ENCODE measurements at places on chromosomes 16 and 17.
A peak's percentile ranks its signal among the peaks of the same experiment; 100 is the strongest.

DNA sequence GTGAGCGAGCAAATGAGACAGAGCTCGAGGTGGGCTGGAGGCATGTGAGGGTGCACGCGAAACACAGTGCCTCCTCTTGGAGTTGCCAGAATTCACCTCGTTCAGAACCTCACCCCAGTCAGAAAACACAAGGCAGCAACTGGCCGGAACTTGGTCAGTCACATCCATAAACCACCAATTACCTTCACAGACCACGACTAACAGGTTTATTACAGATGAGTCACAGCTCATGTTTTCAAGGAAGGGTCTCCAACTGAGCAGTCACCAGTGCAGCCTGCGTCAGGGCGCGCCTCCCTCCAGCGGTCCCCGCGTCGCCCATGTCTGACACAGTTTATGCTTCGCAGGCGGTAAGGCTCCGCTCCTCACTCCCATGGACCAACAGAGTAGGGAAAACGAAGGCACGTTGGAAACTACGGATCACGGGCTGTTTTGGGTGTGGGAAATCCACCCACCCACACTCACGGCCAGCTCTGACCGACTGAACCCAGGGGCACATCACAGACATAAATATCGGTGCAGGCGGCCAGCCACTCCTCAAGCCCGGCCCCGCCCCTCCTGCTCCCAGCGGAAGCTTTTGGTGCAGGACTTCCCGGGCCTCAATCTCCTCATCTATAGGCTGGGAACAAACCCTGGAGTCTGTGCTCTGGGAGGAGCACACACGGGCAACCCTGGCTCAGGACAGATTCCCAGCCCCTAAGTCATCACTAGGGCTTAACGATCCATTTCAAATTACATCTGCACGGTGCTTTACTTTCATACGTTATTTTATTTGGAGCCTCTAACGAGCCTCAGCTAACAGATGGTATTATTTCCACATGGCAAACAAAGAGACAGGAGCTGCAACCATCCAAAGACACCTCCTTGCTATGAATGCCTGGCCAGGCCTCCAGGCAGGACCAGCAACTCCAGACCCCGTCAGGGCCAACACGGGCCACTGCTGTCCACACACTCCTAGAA, 126.3 kb downstream of the ZNF778 start:
- no peak for DNase-seq

GRCh38 chr16:68969338-68969737, 126.0 kb downstream of the TANGO6 start:
- no peak for DNase-seq

DNA sequence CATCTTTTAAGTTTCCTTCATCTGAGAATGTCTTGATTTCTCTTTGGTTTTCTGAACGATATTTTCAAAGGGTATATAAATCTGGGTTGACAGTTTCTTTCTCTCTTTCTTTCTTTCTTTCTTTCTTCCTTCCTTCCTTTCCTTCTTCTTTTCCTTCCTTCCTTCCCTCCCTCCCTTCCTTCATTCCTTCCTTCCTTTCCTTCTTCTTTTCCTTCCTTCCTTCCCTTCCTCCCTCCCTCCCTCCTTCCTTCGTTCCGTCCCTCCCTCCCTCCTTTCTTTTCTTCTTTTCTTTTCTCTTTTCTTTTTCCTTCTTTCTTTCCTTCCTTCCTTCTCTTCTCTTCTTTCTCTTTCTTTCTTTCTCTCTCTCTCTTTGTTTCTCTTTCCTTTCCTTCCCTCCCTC, 7.6 kb upstream of the KRT39 start:
- DNase-seq: no peak

GRCh38 chr17:60560860-60561257, 34.8 kb upstream of the APPBP2 start:
- no peak for DNase-seq

- DNase-seq: no peak
Measured at GRCh38 chr17:41026715-41027471, at the start of gene KRTAP1-5. Gene KRTAP1-5 (minus strand): TSS chr17:41027208. CDS start chr17:41027155, 53 bp downstream.

DNA sequence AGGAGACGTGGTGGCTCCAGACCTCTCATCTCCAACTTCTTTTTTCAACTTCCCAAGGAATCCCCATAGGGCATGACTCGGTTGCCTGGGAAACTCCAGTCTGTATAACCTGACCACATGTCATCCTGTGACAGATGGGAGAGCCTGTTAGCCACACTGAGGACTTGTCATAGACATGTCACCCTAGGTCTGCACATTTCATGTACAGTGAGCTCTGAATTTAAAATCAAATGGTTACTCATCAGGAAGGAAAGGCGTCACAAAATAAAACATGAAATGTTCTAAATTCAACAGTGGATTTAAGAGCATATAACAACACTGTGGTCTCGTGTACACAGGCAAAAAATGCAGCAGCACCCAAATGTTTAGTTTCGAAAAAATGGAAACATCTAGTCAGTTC, 22.2 kb upstream of the ADAMTS18 start:
- DNase-seq: no peak

DNA sequence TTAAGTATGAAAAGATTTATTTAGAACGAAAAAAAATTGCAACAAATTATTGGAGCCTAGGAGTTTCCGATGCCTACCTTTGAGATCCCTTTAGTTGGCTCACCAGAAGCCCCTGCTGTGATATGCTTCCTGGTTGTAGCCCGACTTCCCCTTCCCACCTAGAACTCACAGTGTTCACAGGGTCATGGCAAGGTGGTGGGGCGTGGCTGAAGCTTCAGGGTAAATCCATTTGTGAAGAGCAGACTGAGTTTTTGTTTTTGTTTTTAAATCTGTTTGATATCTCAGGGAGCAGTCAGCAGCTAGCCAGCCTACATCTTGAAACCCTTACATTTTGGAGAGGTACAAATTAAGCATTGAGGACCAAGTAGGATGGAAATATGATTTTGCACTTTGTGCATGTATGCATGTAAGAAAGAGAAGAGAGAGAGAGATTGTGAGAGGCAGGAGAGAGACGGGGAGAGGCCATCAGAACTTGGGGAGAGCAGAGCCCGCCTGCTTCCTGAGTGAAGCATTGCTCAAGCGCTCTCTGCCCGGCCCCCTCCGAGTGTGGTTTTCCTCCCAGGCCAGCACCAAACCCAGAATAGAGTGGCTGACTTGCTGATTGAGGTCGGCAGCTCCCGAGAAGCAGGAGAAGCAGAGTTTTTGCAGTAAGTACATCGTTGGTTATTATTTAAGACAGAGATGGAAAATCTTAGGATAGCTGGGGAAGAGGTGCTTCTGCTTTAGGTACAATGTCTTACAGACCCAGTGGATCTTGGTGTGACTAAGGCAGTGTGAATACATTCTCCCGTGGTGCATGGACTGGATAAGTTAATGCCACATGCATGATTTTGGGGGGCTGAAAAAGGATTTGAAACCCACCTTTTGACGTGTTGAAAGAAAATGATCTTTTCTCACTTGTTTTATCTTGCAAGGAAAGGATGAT, 64.2 kb downstream of the SPECC1 start:
- DNase-seq: peak; percentile 20

DNA sequence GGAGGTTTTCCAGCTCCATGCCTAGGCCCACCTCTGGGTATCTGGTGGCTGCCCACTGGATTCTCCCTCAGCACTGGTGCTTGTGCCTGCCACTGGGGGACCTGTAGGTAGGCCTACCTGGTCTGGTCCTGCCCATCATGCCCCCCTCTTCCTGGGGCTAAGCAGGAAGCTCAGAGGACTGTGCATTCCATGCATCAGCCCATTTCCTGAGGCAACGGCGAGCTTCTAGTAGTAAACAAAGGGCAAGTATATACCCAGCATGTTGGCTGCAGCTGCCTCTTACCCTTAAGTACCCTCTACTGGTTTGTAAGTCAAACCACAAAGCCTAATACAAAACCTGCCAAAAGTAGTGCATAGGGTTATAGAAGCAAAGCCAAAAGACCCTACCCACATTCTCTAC, 37.5 kb downstream of the SDR42E1 start:
- DNase-seq: no peak

DNA sequence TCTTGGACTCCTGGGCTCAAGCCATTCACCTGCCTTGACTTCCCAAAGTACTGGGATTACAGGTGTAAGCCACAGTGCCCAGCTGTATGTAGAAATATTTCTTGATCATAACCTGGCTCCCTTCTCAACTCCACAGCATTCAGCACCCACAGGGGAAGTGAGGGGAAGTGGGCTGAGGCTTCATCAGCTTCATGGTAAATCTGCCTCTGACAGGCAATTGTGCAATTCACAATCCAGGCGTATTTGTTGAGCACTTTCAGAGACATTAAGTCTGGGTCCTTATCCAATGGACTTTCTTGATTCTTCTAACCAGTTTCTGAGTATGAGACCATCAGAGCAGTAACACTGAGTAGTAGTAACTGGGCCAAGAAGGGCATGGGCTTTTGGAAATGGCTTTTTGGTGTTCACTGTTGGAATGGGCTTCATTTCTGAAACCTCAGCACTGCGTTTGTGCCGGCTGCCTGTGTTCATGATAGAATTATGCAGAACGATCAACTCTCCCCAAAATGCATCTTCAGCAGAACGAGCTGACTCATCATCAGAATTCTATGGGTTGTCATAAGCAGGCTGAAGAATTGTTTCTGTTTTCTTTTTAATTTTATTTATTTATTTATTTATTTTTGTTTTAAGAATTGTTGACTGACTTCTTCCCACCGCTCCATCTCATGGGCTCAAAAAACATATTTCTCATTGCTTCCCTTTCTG, 28.9 kb downstream of the FAM20A start:
- DNase-seq: no peak

DNA sequence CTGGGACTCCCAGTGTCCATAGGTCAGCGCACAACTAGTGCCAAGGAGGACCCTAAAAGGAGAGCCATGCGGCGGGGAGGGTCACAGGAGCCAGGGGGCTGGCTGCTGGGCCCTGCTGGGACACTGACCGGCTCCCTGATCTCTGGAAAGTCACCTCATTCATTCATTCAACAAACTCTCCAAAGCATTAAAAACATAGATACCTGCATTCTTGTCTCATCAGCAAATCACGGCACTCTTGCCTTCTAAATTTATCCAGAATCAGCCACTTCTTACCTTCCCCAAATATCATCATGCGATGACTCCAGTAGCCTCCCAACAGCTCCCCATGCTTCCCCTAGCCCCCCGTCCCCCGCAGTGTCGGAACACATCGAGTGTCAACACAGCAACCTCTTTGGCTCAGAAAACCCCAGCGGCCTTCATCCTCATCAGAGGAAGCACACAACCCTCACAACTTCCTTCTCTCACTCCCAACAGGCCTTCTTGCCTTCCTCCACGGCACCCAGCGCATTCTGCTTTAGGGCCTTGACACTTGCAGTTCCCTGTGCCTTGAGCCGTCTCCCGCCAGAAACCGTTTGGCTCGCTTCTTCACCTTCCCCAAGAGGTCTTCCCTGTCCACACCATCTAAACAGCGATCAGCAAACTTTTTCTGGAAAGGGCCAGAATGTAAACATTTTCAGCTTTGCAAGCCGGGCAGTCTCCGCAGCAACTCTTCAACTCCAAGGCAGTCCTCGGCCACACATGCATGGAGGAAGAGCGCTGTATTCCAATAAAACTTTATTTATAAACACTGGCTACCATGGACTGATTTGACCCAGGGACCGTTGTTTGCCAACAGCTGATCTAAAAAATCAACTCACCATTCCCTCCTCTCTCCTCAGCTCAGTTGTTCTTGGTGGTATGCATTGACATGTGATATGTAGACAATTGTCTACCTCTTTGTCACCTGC, 119.5 kb upstream of the TNRC6C start:
- DNase-seq: no peak

- DNase-seq: no peak
Measured at GRCh38 chr16:7408700-7409365, 76.2 kb downstream of the RBFOX1 start.

- DNase-seq: no peak
Measured at GRCh38 chr16:3174618-3175148, 13.3 kb upstream of the OR1F1 start.

Measured in activated effector memory CD4-positive, alpha-beta T cell treated with Interleukin-2 at 50 U/mL for 16 hours (primary cell).